ENCODE measurements at places on chromosomes 11 and 22.

DNA sequence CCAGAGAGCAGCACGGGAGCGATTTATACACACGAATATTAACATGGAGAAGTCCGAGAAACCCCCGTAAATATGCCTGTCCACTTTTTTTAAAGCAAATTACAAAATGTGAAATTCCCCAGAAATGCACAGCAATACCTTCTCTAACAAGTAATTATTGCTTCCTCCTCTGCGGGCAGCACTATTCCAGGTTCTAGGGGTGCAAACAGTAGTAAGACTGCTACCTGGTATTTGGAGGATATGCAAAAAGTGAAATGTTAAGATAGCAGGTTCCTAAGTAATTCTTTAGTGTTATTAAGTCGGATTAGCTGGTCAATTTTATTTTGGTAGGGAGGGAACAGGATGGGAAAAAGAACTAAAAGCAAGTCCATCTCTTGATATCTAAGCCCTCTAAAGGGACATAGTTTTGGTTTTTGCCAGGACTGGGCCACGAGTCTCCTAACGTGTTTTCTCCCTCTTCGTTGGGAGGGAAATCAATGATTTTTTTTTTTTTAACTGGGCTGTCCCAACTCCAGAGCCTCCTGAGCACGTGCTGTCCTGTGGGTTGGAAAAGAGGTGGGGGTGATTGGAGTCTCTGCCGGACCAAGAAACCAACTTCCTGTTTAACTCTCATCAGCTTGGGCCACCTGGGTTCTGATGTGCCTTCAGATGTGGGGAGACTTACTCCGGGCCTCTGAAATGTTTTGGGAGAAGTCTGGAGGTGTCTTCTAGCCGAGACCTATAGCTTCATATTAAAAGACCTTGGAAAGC, 1.7 kb upstream of the XBP1 start:
- no peak for DNase-seq

GRCh38 chr22:36860821-36861659, at the start of gene NCF4:
Gene NCF4 (plus strand): TSS chr22:36861006. CDS start chr22:36861172, 166 bp downstream.
- DNase-seq: no peak

- no peak for DNase-seq
These were observed 55.8 kb upstream of the RRAS2 start for GRCh38 chr11:14414470-14415461.

DNA sequence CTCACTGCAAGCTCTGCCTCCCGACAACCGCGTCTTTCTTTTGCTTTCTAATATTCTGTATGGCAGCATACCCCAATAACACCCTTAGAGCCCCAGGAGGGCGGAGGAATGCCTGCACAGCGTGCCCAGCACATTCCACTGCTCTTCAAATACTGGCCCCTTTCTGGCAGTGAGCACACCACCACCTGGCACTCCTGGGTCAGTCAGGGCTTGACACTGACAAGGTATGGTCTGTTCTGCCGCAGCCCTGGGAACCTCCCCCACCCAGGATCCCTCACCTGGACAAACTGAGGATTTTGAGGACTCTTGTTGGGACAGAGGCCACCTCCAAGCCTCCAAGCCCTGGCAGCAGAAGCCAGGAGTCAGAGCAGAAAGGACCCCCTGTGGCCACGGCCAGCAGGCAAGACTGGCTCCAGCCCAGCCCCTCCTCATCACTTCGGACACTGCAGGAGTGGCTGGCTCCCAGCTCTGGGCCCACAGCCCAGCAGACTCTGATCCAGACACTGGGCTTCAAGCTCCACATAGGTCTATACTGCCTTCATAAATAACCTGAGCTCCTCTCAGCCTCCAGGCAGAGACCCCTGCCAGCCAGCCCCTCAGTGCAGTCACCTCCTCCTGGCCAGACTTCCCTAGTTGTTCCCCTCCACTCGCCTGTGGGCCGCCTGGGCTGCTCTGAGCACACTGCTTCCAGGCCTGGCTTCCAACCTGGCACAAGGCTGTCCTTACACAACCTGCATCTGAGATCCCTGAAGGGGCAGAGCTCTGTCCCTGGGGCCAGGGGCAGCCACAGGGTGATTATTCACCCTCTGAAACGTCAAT, 14.5 kb downstream of the CARS1 start:
- DNase-seq: no peak

GRCh38 chr11:120134106-120134930, 3.6 kb downstream of the TRIM29 start:
- no peak for DNase-seq
